ENCODE measurements at places on chromosomes 6 and 20.

DNA sequence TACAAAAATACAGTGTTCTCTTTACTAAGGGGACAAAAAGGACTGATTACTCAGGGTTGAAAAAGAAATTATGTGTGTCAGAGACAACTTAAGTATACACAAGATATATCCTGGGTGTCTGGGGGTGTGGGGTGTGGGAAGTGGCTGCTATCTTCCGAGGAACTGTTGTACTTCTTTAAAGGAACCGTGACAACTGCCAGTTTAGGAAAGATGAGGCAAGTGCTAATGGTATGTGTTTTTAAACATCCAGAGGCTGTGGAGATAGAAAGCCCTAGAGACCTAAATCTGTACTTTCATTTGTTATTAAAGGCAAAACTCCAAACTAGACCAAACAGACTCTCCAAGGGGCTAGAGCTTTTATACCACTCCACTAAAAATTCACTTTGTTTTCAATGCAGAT lies 95.6 kb downstream of the SNAP25 start:
- no peak for DNase-seq

DNA sequence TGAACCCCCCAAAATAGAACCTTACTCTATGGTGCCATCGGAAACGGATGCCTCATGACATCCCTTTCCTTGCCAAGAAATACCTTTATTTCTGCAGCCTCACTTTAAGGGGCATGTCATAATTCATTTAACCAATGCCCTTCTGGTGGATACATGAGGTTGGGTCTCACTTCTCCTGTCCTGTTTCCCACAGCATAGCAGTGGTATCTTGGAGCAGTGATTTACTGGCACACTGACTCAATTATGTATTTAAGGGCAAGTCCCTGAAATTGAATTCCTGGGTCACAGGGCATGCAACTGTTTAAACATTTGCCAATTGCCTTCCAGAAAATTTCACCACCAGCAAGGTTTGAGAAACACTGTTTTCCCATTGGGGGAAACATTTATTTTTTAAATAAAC lies 639 bp upstream of the LBP start:
- no peak for DNase-seq

- DNase-seq: no peak
These were observed 336.6 kb downstream of the PREX1 start for GRCh38 chr20:48490961-48491831.

- no peak for DNase-seq
These were observed 112.2 kb downstream of the OGFRL1 start for GRCh38 chr6:71400852-71401251.

DNA sequence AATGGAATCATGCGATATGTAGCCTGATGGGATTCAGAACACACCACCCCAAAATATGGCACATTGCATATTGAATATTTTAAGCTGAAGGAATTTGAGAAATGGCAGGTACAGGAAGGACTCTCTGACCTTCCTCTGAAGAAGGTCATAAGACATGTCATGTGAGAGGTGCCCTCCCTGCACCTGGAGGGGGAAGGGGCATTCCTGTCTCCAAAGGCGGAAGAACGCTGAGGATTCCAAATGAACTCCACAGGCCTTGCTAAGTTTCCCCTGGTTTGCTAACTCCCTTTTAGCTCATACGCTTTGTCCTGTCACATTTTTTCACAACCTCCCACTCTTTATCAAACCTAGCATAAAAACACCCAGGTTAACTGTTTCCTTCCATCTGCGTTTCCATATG lies 347.8 kb downstream of the CDKAL1 start:
- no peak for DNase-seq

GRCh38 chr6:146312608-146313007 lies 231.0 kb upstream of the RAB32 start:
- DNase-seq: no peak

GRCh38 chr6:12610862-12611261 lies 105.7 kb upstream of the PHACTR1 start:
- DNase-seq: no peak

All from GM12864 (cell line).